Stimulated activated CD8-positive, alpha-beta memory T cell treated with anti-CD3 and anti-CD28 coated beads, Interleukin-12 subunit alpha, Interleukin-12 subunit beta, amount 100 ng/mL, for 4 hours (primary cell): ENCODE measurements at places on chromosomes 4 and X.

GRCh38 chrX:115499112-115499805 lies 61.7 kb upstream of the PLS3 start:
- DNase-seq, result no peak

- DNase-seq, result no peak
Measured at GRCh38 chr4:159216834-159217233, 114.0 kb downstream of the RAPGEF2 start.

- DNase-seq, result no peak
Measured at GRCh38 chr4:89314291-89314690, 6.7 kb upstream of the GPRIN3 start.

DNA sequence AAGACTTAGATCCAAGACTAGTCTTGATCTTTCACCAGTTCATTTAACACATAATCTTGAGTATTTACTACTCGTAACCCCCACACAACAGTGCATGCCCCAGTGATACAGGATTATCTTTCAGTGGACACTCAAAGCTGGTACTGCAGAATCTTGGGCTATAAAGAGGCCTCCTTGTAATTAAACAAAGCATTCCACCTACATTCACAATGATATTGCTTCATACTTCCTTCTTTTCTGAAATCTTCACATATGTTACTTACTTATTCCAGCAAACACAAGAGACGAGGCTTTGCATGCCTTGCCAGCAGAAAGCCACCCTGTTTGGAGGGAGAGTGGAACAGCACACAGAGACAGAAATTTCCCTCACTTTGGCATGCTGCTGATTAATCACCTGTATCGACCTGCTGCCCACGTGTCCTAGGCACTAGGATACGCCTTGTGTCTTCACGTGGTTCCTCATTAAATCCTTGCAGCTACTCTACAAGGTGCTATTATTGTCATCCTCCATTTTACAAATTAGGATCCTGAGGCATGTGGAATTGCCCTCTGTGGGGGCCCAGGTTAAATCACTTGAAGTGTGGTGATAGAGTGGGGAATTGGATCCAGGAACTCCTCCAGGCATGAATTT lies 77.3 kb downstream of the FAM184B start:
- DNase-seq, result no peak

DNA sequence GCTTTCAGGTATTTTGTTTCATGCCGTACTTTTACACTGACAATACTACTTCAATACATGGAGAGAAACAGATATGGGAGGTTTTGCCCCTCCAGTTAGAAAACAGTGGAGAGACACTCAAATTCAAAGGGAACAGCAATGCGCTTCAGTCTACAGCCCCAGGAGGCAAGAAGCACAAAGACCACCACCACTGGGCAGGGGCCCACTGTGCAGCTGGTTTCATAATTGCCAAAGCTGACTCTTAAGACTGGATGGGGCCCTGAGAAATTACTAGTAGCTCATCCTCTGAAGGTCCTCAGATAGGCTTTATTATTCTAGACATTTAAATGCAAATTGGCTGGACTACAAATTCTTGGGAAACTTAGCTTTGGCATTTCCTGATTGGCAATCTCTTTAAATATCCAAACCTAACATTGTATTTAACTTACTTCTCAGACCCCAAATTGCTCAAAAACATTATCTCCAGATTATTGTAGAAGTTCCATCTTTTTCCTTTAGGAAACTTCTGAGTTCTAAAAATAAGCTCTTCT lies 85.9 kb upstream of the GPR34 start:
- no peak for DNase-seq

DNA sequence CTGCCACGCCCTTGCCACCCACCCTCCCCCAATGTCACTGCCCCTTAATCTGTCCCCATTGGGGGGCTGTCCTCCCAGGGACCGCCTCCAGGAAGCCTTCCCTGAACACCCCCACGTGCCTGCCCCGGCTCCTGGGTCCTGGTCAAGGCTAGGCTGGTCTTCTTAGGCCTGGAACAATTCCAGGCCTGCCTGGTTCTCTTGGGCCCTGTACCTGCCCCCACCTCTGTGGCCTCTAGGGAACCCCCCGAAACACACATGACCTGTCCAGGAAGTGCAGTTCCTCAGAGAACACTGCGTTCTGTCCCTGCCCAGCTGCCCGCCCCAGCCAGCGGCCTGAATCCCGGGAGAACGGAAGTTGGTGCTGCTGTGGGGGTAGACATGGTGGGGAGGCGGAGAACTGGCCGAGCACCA lies 5.1 kb downstream of the MXD4 start:
- DNase-seq, result no peak

DNA sequence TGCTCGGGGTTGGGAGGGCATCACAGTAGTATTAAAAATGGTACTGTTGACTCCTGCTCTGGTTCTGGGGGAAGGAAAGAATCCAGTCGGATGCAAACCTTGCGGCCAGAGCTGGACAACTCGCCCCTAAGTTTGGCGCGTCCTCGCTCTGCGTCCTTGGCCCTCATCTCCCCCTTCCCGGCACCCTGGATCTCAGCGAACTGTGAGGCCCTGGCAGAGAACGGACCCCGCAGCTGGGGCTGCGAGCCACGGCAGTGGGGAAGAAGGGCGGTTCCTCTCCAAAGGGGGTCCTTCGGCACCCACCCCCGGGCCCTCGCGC lies 14.0 kb downstream of the ARHGEF6 start:
- DNase-seq, result no peak

GRCh38 chrX:102138064-102138463 lies 4.2 kb downstream of the TCEAL6 start:
- no peak for DNase-seq

GRCh38 chrX:134161162-134161561 lies 75.8 kb upstream of the CCDC160 start:
- DNase-seq, result no peak

GRCh38 chr4:153138736-153139135 lies 65.5 kb upstream of the TRIM2 start:
- no peak for DNase-seq
